ENCODE measurements at places on chromosomes 2 and 18.
A peak's percentile ranks its signal among the peaks of the same experiment; 100 is the strongest.

DNA sequence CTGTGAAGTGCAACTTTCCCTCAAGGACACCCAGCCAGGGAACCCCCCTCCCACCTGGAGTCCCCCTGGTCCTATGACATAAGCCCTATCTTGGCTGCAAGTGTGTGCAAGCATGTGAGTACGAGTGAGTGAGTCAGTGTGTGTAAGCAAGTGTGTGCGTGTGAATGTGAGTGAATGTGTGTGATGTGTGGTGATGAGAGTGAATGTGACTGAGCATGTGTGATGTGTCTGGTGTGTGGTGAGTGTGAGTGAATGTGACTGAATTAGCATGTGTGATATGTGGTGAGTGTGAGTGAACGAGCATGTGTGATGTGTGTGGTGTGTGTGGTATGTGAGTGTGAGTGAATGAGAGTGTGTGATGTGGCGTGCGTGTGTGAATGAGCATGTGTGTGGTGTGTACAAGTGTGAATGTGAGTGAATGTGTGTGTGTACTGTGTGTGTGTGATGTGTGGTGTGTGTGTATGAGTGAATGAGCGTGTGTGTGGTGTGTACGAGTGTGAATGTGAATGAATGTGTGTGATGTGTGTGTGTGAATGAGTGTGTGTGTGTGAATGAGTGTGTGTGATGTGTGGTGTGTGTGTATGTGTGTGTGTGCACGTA is 68.8 kb upstream of the SMAD7 start:
- DNase-seq, result no peak

DNA sequence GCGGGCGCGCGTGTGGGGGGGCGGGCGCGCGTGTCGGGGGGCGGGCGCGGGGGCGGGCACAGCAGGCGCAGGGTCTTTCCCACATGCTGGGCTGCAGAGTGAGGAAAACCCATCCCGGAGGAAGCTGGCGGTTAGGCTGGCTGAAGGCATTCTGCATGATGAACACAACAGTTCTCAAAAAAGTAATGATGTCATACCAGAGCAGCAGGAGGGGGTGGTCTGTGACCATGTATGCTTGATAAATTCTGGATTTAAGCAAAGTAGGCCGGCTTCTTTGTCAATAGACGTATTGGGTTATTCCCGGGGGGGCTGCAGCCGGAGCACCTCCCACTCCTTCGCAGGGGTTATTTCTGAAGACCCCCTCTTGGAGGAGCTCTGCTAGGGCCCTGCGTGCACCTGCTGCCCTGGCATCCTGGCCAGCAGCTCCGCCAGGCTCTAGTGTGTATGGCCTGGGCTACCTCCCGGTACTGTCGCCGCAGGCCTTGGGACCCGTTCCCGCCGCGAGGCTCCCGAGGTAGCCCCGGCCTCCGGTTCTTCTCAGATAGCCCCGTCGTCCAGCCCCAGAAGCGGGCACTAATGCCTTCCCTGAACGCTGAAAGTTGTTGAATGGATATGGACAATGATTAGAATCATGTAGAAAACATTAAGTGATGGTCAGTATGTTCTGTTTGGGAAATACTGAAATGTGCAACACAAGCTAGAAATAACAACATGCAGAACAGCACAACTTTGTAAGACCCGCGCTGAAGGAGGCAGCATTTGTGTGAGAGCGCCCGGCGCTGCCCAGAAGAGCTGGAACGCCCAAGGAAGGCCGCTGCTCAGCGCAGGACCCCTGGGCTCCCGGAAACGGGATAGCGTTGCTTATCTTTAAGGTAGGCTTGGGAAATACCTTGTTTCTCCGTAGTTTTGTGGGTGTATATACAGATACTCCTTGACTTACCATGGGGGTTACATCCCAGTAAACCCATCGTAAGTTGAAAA is 101.4 kb upstream of the RAB6C start:
- peak; percentile 64 for DNase-seq

DNA sequence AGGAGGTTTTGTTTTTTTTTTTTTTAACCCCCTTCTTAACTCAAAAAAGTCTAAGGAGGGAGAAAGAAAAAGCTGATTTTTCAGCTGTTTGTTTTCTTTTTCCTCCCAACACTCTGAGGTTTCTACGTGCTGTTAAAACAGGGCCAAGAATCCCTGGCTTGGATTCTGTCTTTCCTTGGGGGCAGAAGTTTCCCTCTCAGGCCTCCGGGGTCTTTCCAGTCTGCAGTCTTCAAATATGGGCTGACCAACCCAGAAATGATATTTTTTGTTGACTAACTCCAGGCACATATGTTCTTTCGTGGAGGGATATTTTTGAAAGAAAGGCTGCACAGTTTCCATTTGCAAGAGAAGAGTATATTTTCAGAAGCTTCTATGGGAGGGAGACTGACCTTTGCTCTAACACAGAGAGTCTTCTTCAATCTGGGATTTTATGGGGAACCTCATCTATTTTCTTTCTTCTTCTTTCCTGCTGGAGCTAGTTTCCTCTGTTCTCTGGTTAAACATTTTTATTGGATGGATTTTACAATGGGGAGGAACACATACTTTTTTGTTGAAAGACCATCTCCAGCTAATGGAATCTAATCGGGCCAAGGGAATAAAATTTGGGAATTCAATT is 93.3 kb upstream of the SPRED2 start:
- no peak for DNase-seq

DNA sequence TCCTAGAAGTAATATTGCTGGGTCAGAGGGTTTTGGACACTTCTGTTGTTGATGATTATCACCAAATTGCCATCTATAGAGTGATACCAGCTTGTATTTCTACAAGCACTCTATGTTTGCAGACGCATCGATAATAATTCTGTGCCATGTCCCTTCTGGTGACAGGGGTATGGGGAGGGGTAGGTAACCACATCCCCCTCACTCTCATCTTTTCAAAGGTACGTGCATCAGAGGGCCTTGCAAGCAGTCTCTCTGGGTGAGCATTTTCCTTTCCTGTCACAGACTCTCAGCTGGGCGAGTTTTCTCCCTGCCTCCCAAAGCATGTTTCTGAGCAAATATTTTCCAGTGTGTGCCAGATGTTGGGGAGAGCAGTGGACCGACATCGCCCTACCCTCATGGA is 98.0 kb downstream of the SMAD7 start:
- DNase-seq, result no peak

DNA sequence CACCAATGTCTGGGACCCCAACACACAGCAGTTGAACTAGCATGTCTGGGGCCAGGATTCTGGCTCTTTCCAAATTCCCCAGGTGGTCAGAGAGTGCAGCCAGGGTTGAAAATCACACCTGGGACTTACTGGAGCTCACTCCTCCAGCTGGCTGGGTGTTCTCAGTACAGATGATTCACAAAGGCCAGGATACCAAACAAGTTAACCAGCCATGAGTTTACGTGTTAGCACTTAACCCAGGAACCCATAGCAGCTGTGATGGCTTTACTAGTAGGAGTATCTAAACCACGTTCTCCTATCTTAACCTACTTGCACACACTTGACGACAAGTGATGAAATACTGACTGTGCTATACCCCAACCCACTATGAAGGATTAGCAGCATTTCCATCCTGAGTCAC is 222.8 kb downstream of the FBXO15 start:
- no peak for DNase-seq
